ENCODE measurements at places on chromosomes 2 and 18.
A peak's percentile ranks its signal among the peaks of the same experiment; 100 is the strongest.

GRCh38 chr2:70362661-70363060, 60.8 kb upstream of the FAM136A start:
- no peak for DNase-seq

GRCh38 chr2:64234785-64235184, 90.6 kb upstream of the PELI1 start:
- no peak for DNase-seq

GRCh38 chr2:242012956-242013764, 143.6 kb downstream of the RTP5 start:
- no peak for DNase-seq

DNA sequence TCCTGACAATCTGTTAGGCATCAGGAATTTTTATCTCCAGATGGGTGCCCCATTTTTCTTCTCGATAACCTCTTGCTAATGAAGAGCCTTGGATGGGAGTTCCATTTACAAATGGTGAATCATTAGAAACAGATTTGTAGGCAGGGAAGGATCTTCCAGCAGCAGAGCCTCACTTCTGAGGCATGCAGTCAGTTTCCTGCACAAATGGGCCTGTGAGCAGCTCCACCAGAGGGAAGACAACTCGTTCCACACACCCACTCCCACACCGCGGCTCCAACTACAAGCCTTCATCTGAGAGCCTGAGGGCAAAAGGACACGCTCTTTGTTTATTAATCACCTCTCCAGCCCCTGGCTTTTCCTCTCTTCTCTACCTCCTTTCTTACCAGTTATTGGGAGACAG, 108.5 kb downstream of the CTAGE1 start:
- peak; percentile 71 for DNase-seq

DNA sequence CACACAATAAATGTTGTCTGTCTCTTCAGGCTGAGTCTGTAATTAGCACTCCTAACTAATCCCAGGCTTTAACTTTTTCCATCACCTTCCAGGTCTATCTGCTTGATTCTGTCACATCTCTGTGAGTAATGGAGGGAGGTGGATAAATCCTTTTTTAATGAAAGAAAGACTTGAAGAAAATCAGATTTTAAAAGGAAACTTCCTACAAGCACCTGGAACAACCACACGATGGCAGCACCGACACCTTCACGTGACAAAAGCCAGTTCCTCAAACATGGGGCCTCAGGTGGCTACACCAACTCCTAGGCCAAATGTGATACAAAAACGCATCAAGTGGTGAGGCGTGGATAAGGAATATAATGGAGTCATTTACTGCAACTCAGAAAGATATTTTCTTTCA, 41.8 kb downstream of the TGFBRAP1 start:
- DNase-seq, result peak; percentile 27

DNA sequence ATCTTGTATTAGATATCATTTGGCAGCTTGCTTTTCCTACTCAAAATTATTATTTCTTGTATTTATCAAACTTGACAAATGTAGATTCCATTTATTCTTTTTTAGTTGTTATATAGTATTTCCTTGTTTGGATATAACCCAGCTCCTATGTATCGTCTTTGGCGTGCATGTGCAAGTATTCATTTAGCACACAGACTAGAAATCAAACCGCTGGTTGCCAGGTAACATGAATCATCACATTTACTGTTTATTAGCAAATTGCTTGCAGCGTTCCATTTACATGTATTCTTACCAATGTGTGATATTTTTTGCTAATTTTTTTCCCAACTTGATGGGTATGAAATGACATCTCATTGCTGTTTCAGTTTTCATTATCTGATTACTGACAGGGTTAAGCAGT, 2089.7 kb upstream of the CELF4 start:
- DNase-seq, result no peak

DNA sequence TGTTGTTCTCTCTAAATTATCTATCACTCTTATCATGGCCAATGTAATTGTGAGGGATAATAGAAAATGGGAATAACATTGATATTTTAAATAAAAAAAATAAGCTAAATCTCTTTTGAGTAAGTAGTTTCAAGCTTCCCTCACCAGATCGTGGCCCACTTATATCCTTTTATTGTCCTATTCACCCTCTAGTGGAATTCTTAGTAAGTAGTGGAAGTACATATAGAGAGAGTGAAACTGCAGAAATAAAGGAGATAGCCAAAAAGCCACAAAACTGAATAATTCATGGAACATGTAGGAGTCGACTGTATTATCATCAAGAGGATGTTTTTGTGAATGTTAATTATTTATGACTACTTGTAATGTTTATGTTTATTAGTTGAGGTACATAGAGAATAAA, 66.1 kb upstream of the DTNA start:
- no peak for DNase-seq

DNA sequence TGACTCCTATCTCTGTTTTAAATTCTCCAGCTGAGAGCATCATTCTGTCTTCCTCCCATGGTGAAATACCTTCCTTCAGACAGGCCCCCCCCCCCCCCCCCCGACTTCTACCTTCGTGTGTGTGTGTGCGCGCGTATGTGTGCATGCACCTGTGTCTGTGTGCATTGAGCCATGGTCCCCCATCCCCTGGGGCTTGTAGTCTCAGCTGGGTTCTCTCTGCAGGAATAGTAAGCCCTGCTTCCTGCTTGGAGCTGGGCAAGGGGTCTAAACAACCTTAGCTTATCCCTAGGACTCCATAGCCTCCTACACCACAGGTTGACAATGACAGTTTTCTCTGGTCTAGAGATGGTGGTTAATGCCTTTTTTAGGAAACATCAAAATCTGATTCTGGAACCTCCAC, 427.5 kb upstream of the KLHL29 start:
- no peak for DNase-seq

Measured in fibroblast of skin of right biceps (primary cell).